ENCODE measurements at places on chromosomes 5 and 9. TPM values are rescaled to one million over a fixed set of nuclear protein-coding genes. Genes with fewer than 3 reads are reported as not detected.

Gene INSYN2B
- total RNA-seq: 3.6 TPM

DNA sequence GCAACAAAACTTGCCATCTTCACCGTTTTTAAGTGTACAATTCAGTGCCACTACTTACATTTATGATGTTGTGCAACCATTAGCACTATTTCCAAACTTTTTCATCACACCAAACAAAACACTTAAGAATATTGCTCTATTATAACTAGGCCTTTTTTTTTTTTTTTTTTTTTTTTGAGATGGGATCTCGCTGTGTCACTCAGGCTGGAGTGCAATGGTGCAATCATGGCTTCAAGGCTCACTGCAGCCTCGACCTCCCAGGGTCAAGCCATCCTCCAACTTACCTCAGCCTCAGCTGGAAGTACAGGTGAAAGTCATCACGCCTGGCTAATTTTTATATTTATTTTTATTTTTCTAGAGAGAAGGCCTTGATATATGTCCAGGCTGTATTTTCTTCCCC, 22.3 kb upstream of the LMNB1 start:
- H3K27ac ChIP-seq: no peak overlapping the region
- no peaks in the 10 kb centered on the region for H3K36me3 ChIP-seq
- H3K4me3 ChIP-seq: no peak overlapping the region
- no peak for DNase-seq

- H3K4me1 ChIP-seq: no peaks in the 10 kb centered on the region
- H3K27me3 ChIP-seq: no peaks in the 10 kb centered on the region
- no peaks in the 10 kb centered on the region for H3K36me3 ChIP-seq
Measured at GRCh38 chr9:109883623-109884022, 103.6 kb downstream of the PALM2AKAP2 start.

GRCh38 chr5:89542736-89543135, 659.8 kb upstream of the MEF2C start:
- no peak overlapping the region for H3K4me3 ChIP-seq
- no peaks in the 10 kb centered on the region for H3K27me3 ChIP-seq
- no peaks in the 10 kb centered on the region for H3K36me3 ChIP-seq
- no peaks in the 10 kb centered on the region for H3K4me1 ChIP-seq
- no peak for DNase-seq

DNA sequence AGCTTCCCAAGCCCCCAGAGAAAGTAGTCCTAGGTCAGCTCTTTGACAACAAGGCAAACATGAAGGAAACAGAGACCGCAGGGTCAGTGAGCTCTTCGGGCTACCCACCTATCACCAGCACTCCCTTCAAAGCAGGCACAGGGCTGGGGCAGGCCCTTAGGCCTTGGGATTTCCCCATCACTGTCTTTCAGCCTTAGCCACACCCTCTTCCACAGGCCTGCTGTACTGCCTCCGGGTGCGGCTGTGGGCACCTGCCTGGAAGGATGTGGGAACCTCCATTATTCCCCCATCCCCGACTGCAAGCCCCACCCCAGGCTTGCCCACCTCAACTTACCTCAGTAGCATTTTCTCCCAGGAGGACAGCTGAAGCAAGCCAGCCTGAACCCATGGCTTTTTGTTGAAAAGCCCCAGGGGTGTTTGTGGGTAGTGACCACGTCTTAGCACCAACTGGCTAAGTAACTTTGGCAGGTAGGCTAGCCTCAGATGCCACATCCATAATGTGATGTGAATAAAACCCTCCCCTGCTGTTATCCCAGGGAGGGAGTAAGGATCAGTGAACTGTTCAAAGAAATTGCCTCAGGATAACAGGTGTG, 100.2 kb downstream of the PIK3R1 start:
- H3K4me3 ChIP-seq: no peak overlapping the region
- no peak overlapping the region for H3K27ac ChIP-seq
- H3K27me3 ChIP-seq: no peaks in the 10 kb centered on the region
- H3K4me1 ChIP-seq: peaks cover 12% of the 10 kb centered on the region

- H3K36me3 ChIP-seq: no peaks in the 10 kb centered on the region
- H3K27ac ChIP-seq: peak overlapping the region; percentile 92
- peak; percentile 95 for DNase-seq
- peaks cover 20% of the 10 kb centered on the region for H3K4me1 ChIP-seq
Measured at GRCh38 chr5:98109561-98110006, 663.9 kb upstream of the RGMB start.

DNA sequence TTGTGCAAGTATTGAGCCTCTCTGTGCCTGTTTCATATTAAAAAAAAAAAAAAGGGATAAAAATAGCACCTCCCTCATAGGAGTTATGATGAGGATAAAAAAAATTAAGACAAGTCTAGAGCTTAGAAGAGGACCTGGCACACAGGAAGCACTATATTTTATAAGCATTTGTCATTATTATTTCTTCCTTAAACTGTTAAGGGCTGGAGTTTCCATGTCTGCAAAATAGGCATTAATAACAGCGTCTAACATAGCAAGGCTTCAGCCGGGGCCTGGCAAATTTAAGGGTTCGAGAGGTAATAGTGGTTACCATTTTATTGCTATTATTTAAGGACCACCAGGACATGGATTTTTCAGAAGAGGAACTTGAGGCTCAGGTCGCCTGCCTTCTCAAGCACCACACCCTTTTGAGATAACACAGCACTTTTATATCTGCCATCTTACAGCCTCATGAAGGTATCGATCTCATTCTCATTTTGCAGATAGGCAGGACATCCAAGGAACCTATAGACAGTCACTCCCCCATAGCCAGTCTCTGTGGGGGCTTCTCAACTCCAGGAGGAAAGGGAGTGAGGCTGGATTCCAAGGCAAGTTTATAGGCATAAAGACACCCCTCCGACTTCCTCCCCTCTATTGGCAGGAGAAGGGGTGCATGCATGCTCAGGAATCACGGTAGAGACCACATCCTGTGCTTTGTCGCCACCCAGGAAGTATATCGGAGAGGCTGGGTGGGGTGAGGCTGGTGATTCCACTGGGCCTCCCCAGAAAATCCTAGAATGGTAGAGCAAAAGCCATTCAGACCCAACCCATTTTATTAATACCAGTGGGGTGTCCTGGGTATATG, 2.4 kb downstream of the ANXA6 start:
- H3K27me3 ChIP-seq: no peaks in the 10 kb centered on the region
- peak overlapping the region; percentile 76 for H3K27ac ChIP-seq
- DNase-seq: peak; percentile 22
- H3K4me1 ChIP-seq: peaks cover 40% of the 10 kb centered on the region
- H3K4me3 ChIP-seq: peak overlapping the region; percentile 90

DNA sequence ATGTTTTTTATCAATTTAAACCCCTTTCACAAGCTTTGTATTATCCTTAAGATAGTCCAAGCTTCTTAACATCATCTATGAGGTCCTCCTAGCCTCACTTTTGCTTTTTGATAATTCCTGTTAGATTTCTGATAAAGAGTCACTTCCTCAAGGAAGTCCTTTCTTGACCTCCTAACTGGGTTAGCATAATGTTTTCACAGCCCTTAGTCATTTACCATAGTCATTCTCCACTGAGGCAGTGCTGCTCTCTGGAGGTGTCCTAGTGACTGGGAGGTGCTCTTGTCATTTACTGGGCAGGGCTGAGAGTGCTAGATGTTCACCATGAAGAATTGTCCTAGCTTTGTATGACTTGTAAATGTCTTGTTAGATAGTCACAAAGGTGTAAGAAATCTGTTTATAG, 26.4 kb downstream of the TNPO1 start:
- H3K36me3 ChIP-seq: no peaks in the 10 kb centered on the region
- H3K4me3 ChIP-seq: no peak overlapping the region
- H3K27ac ChIP-seq: no peak overlapping the region
- H3K4me1 ChIP-seq: peaks cover 9% of the 10 kb centered on the region

- no peak overlapping the region for H3K27ac ChIP-seq
- DNase-seq: no peak
- H3K36me3 ChIP-seq: no peaks in the 10 kb centered on the region
- H3K4me1 ChIP-seq: no peaks in the 10 kb centered on the region
- H3K27me3 ChIP-seq: no peaks in the 10 kb centered on the region
Measured at GRCh38 chr5:82129723-82130285, 148.3 kb downstream of the RPS23 start.

DNA sequence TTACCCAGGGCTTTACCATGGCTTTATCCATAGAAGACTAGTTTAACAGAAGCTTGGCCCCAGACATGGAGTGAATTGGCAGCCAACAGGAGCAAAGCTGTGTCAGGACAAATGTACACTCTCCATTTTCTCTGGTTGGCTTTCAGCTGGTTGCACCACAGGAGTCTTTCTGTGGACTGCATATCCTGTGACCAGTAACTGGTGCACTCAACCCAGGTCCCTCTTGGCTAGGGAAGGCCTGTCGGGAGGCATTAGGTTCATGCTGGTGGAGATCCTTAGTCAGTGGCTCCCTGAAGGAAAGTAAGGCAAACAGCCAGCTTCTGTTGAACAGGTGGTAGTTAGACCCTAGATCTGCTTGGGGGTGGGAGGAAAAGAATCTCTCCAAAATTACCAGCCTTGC, 146.9 kb upstream of the TLX3 start:
- no peak for DNase-seq
- H3K36me3 ChIP-seq: no peaks in the 10 kb centered on the region
- H3K4me3 ChIP-seq: no peak overlapping the region
- no peaks in the 10 kb centered on the region for H3K27me3 ChIP-seq

DNA sequence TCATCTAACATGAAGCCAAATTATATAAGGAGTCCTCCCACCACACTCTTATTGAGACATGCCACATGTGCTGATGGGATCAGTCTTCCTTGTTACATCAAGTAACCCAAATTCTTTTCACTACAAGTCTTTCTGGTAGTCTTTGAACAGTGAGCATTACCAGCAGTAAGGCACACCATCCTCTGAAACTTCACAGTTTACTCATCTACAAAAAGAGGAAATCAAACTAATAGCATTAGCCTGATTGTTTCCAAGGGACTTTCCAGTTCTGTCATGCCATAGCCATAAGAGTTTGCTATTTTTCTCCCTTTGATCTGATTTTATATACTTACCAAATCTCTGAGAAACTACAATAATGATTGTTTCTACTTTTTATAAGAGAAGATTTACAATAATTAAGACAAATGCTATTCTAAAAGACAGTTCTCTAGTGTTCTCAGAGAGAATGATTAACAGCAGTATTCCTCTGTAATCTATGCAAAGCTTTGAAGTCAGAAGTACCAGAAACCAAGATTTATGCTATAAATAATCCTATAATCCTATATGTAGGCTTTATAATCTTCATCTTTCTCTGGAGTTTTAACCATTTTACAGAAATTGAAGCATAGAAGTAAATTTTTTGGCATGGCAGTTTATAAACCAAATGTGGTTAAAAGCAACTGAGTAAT, 166.2 kb upstream of the ACO1 start:
- DNase-seq: no peak
- no peaks in the 10 kb centered on the region for H3K4me1 ChIP-seq
- H3K4me3 ChIP-seq: no peak overlapping the region
- H3K27ac ChIP-seq: no peak overlapping the region
- no peaks in the 10 kb centered on the region for H3K36me3 ChIP-seq
- no peaks in the 10 kb centered on the region for H3K27me3 ChIP-seq

GRCh38 chr5:36897616-36898015, 21.0 kb downstream of the NIPBL start:
- no peak overlapping the region for H3K27ac ChIP-seq
- no peaks in the 10 kb centered on the region for H3K27me3 ChIP-seq
- no peaks in the 10 kb centered on the region for H3K4me1 ChIP-seq
- DNase-seq: peak; percentile 45

DNA sequence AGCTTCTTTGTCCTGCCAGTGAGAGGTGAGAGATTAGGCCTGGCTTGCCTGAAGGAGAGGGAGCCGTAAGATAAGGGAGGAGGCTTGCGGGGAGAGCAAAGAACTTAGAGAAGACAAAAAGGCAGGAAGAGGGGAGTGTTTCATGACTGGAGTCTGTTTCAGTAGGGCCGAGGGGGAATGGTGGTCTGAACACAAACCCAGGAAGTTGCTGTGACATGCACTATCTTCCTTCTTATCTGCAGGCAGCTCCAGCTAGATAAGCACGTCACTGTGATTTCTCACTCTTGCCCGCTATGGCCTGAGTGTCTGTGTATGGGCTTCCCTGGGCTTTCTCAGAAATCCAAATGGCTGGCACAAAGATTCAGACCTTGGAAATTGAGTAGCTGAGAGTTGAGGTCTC, 307.5 kb upstream of the CLINT1 start:
- H3K27me3 ChIP-seq: no peaks in the 10 kb centered on the region
- no peak overlapping the region for H3K4me3 ChIP-seq
- H3K27ac ChIP-seq: no peak overlapping the region

DNA sequence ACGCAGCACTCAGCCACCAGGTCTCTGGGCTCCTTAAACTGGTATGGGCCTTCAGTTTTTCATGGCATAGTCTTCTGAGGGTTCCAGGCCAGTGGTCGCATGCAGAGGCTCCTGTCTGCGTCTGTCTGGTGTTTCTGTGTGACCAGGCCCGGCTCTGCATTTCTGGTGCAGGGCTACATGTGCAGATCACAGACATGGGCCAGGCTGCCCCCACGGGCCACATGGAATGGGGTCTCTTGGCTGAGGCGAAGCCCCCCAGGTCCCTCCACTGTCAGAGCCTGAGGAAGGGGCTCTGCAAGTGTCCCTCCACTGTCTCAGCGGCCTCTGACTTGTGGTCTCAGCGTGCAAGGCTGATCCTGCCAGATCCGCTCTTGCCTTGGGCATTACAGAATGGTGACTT, 15.6 kb upstream of the CARD19 start:
- no peaks in the 10 kb centered on the region for H3K36me3 ChIP-seq
- no peaks in the 10 kb centered on the region for H3K27me3 ChIP-seq
- no peak overlapping the region for H3K4me3 ChIP-seq
- H3K27ac ChIP-seq: no peak overlapping the region

GRCh38 chr5:39843767-39844166, 419.0 kb upstream of the DAB2 start:
- H3K27ac ChIP-seq: no peak overlapping the region
- no peak overlapping the region for H3K4me3 ChIP-seq
- DNase-seq: no peak
- no peaks in the 10 kb centered on the region for H3K4me1 ChIP-seq
- H3K36me3 ChIP-seq: no peaks in the 10 kb centered on the region
- no peaks in the 10 kb centered on the region for H3K27me3 ChIP-seq

DNA sequence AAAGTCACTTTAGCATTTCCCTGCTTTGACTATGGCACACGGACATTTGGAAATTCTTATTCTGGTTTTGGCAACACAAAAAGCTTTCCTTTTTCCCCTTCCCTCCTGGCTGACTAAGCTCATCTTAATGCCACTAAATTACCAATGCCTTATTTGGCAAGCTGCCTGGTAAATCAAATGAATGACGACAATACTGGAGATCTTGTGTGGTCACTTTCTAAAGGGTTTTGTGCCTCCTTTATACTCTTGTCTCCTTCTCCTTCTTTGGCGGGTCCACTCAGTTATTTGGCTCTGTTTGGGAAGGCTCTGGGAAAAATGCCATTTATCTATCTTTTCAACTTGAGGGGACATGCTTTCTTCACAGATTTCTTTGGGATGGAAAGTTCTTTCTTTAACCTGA, 34.9 kb downstream of the SH3GL2 start:
- no peak overlapping the region for H3K27ac ChIP-seq
- H3K4me1 ChIP-seq: no peaks in the 10 kb centered on the region
